ENCODE measurements at places on chromosomes 2 and 18.

DNA sequence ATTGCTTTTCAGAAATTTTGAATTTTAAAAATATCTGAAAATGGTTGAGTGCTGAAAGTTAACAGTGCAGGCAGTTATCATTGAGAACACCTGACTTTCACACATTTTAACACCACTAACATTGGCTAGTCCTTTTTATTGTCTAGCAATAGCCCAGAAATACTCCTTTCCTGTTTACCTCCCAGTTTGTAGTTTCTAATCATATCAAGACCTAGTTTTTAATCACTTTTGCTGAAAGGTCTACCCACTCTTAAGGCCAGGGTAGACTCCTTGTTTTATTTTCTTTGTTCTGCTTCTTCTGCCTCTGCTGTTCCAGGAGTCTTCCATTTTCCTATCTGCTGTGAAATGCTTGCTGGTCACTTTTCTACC is 72.1 kb downstream of the UBE2E3 start:
- DNase-seq: no peak

DNA sequence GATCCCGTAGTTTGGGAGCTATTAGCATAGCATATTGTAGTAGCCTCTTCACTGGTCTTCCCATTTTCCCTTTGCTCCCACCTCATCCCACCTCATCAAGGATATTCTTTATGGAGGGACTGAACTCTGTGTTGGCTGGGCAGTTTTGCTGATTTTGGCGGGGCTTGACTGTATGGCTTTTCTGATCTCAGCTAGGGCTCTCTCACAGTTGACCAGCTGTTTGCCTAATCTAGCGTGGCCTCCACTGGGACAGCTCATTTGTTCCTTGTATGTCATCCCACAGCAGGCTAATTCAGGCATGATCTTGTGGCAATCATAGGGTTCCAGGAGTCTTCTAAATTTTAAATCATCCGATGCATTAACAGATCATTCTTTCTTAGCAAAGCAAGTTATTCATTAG is 30.2 kb upstream of the MTX2 start:
- DNase-seq: no peak

DNA sequence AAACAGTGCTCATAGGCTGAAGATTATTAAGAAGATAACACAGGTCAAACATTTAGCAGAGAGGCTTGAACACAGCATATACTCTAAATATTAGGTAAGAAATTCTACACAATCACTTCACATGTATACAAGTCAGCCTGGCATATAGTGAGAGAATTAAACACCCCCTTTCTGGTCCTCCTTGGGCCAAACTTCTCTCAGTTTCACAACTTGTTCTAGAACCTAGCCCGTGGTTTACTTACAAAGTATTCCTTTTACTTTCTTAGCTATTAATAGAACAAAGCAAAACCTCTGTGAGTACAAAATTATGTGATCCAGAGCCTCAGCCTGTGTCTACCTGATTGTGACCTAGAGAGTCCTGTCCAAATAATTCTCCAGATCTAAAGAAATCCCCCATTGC is 562.8 kb downstream of the TNS1 start:
- no peak for DNase-seq

DNA sequence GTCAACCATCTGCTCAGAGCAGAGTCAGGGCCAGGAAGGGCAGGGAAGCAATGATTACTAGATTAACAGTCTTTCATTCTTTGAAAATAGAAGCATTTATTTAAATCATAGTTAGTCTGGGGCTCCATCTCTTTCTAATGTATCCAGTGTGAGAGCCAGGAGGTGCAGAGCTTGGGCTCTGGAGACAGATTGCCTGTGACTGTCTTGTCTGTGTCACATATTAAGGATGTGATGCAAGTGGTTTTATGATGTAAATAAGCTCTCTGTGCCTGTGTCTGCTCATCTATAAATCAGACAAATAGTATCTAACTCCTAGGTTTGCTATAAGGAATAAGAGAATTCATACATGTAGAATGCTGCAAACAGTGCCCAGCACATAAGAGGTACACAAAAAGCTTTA is 104.9 kb upstream of the TANK start:
- DNase-seq: no peak

DNA sequence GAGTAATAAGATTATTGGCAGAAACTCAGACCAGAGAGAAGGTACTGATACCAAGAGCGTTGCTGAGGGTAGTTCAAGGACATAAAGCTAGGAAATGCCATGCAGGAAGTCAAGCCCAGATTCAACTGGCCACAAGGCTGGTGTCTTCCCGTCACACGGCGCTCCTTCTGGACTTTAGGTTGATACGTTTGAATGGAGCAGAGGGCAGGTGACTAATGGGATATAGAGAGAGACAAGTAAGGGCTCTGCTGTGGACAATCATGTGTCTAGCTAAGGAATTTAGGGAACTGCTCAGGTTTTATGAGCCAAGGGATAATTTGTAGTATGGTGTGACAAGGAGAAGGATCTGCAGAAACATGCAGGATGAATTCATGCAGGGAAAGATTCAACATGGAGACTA is 83.9 kb upstream of the MC2R start:
- DNase-seq: no peak

GRCh38 chr2:27522400-27522945 is 25.8 kb downstream of the GCKR start:
- no peak for DNase-seq

GRCh38 chr2:201021914-201022313 is 49.6 kb downstream of the HYCC2 start:
- no peak for DNase-seq

DNA sequence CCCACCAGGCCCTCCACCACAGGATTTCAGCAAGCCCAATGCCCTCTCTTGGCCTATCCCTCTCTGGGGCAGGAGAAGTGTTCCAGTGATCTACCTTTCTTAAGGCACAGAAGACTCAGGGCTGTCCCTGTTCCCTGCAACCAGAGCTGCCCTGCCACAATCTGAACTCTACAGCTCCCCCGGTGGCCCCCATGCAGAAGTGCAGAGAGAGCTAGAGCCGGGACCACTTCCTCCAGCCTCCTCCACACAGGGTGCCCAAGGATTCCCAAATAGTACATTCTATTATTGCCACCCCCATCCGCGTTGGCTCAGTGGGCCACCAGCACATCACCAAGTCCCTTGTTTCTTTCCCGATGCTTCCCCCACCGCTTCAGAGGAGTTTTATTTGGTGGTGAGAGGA is 114.8 kb upstream of the PTPRM start:
- no peak for DNase-seq

DNA sequence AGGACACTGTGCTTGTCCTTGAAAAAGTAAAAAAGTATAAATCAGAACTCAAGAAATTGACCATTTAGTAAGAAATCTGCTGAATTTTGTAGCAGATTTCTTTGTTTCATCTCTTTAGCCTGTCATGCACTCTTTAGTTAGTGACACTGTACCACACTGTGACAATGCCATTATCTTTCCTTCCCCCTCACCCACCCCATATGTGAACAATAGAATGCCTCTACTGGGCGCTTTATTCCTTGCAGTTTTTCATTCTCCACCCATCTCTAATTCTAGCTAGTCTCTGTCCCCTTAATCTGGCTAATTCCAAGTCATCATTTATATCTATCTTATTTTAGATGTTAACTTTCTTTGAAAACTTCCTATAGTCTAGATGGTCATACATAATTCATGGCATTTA is 241.0 kb downstream of the LRP1B start:
- no peak for DNase-seq

- no peak for DNase-seq
Measured at GRCh38 chr18:7322817-7323485, 92.1 kb downstream of the LRRC30 start.

- no peak for DNase-seq
Measured at GRCh38 chr18:52701219-52701935, 361.4 kb downstream of the DCC start.

Data from central memory CD4-positive, alpha-beta T cell (primary cell).